ENCODE measurements at places on chromosomes 4 and X.

GRCh38 chr4:94826206-94826605 is 68.5 kb downstream of the BMPR1B start:
- DNase-seq: no peak

- no peak for DNase-seq
These were observed 11.1 kb downstream of the TBL1X start for GRCh38 chrX:9475984-9476383.

DNA sequence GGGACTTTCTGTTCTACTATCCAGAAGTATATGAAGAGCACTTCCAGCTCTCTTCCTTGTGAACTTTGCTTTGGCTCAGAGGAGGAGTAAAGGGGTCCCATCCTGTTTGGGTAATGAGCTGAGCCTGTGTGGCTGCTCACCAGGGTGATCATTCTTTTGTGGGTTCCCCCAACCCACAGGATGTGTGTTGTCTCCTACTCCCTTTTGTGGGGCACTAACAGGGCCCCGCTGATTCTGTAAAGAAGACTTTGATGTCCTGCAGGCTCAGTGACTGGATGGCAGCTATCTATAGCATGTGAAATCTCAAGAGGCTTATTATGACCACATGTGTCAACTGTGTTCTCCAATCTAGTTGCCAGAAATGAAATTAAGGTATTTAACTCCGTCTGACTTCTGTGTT is 40.8 kb downstream of the ZNF518B start:
- no peak for DNase-seq

GRCh38 chrX:84501798-84502628 is at the start of gene HDX:
HDX (minus strand) TSS chrX:84502453; CDS start chrX:84475397, 27,056 bp downstream.
- DNase-seq: peak; percentile 91

GRCh38 chr4:2047031-2047660 is 12.0 kb upstream of the NAT8L start:
- DNase-seq: no peak

Measured in SK-MEL-5 (cell line).